ENCODE measurements at places on chromosomes 5 and 9.
A peak's percentile ranks its signal among the peaks of the same experiment; 100 is the strongest.

GRCh38 chr9:19451240-19452087 lies 42.7 kb downstream of the ACER2 start:
- no peak for DNase-seq

- DNase-seq: no peak
Observed at GRCh38 chr5:1555011-1555807, 31.4 kb upstream of the LPCAT1 start.

DNA sequence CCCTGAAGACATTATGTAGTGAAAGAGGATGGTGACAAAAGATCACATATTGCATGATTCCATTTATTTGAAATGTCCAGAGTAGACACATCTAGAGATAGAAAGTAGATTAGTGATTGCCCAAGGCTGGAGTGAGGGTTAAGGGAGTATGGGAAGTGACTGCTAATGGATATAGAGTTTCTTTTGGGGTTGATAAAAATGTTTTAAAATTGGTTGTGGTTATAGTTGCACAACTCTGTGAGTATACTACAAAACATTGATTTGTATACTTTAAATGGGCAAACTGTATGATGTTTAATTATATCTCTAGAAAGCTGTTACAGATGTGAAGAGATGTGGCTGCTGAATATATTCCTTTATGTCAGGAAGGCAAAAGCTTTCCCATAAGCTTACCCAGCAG lies 202.8 kb downstream of the CCDC171 start:
- no peak for DNase-seq

GRCh38 chr5:170105642-170106611 lies at the start of gene FOXI1:
TSS of gene FOXI1 (plus strand) at chr5:170105897. CDS start at chr5:170105958, 61 bp downstream.
- DNase-seq: no peak

DNA sequence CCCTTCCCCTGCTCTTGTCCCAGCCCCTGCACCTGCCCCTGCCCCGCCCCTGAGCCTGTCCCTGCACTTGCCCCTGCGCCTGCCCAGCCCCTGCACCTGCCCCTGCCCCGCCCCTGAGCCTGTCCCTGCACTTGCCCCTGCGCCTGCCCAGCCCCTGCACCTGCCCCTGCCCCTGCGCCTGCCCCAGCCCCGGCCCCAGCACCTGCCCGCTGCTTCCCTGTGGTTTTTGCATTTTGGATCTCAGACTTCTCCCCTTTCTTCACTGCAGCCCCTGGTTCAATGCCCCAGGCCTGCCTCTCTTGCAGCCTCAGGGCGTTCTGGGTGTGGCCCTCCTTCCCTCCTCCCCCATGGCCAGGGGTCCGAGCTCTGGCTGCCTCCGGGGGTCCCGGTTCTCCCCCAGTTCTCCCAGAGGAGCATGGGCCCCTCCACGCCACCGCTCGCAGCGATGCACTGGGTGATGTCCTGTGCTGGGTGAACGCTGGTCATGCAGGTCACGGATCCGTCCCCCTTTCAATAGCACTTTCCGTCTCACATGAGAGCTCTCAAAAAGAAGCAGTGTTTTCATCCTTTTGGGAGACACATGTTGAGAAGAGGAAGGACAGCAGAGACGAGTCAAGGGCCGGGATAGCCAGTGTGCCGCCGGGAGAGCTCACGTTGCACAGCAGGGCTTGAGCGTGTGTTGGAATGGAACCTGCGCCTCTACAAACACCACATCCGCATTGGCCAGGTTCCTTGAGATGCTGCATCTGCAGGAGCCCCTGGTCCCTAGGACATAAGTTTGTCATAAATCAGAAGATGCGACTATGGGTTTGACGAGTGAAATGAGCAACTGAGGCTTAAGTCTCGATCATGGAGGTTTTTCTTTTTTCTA lies 44.0 kb upstream of the IRX4 start:
- no peak for DNase-seq

DNA sequence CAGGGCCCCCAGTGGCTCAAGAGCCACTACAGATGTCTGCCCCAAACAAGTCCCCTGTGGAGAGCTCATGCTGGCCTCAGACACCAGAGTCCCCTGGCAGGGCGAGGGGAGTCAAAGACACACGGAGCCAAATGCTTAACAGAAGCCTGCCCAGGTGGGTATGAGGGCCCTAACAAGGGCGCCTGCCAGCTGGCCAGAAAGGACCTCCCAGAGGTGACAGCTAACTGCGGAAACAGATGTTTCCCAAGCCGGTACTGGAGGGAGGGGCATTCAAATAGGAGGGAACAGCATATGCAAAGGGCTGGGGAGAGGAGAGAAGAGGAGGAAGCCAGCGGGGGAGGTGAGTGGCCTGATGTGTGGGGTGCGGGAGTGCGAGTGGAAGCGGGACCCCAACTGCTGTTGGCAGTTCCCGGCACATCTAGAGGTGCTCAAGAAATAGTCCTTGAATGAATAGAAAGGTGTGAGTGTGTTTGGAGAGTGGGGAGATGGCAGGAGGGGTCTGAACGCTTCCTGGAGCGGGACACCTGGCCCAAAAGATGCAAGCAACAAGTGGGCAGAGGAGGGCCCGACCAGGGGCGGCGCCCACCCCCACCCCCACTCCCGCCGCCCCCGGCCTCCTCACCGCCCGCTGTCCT lies 824 bp downstream of the MXD3 start:
- DNase-seq: peak; percentile 34

- DNase-seq: no peak
Observed at GRCh38 chr5:174725991-174726601, 1.7 kb downstream of the MSX2 start.

DNA sequence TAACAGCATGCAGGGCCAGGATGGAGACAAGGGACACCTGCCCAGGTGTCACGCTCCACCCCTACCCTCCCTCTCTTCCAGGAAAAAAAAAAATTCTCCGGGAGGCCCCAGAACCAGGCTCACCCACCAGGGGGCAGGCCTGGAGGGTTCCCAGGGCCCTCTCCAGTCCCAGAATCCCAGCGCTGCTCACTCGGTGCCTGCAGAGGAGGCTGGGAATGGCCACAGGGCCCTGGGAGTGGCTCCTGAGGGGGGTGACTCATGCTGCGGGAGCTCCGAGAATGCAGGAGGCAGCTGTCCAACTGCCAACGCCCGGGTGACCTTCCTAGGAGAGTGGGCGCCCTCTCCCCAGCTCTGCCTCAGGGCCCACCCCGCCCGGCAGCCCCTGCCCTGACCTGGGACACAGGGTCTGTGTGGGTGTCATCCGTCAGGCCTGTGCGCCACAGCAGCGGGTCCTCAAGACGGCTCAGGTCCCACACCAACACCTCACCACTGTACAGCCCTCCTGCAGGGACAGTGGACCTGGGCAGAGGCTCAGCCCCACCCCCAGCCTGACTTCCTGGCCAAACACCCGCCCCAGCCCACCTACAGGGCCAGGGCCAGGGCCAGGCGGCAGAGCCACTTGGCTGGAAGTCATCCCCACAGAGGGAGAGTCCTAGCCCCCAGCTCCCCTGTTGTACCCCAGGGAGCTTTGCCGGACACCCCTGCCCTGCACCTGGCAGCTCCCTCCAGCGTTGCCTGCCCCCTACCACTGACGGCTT lies 21.2 kb downstream of the DYNC2I2 start:
- DNase-seq: no peak

DNA sequence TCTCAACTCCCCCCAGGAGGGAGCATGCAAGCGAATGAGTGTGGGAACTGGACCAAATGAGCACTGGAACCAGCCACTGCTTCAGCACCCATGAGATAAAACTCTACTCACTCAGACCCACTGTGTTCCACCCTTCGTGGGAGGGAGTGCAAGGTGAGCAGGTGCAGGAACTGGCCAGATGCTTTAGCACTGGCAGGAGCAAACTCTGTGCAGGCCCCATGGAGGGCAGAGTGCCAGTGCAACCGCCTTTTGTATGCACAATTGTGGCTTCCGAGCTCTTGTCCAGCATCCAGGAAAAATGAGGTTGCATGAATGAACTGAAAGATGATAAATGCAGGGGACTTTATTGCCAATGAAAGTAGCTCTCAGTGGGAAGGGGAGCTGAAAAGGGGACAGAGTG lies 67.4 kb upstream of the CCDC112 start:
- DNase-seq: no peak

DNA sequence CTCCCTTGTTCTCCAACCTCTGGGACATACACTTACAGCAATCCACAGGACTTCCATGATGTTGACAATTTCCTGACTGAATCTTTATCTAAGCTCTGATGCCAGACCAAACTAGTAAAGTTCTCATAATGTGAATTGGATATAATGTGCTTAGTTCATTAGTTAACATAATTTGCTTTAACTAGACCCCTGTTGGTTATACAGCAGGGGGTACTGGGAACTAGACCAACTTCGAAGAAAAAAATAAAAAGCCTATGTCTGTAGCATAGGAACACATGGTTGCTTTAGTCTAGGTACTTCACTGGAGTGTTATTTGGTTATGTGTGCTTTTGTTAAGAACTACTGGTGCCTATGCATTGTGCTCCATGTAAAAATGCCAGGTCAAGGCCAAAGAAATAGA lies 173.8 kb downstream of the ADAMTS6 start:
- DNase-seq: no peak

DNA sequence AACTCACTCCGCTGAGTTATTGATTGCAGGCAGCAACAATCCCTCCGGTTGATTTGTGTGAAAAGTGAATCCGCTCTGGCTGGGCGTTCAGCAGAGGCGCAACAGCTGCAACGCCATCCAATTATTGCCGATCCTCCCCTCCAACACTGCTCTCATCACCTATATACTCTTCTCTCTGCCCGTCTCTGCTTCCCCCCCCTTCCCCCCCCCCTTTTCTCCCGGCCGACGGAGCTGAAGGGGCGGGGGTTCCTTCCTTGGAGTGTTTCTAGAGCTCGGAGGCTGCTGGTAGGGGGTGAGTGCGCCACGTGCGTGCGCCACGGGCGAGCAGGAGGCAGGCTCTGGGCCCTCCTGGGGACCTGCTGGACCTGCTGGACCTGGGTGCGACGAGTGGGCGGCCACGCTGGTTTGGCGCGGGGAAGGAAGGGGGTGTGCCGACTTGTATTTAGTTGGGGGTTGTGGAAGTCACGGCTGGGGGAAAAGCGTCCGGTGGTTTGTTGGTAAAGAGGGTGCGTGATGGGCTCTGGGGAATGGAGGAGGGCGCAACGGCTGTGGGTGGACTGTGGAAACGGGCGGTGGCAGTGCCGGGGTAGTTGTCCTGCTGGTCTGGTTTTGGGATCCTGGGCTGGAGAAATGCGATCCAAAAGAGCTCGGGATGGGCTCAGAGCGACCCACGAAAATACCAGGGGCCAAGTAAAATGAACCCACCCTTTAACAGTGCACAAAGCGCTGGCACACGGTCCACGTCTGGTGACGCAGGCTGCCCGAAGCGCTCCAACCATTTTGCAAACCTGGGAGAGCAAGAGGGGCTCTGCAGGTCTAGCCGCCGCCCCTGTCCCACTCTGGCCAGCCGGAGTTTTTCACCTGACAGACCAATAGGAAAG lies 6.4 kb upstream of the MEF2C start:
- no peak for DNase-seq

DNA sequence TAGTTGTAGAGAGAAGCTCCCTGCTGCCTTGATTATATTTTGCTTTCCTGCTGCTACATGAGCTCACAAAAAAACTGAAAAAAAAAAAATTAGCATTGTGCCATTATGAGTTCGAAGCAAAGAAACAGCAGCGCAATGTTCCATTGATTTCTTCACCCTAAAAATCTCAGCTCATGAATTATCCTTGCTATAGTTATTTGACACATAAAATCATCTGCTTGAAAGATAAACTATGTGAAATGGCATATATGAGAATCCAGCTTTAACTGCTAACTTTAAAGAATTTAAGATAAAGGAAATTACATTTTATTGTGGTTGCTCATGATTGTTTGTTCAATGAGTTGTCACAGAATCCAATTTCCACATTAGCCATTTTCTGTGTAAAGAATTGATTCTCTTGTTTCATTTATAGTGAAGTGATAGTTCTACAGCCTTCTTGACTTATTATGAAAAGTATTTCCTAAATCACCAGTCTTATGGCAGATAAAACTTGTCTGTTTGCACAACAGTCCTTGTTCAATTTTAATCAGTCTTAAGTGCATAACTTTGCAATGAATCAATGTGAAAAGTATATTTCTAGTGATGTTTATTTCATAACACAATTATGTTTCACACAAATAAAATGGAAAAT lies 1275.0 kb upstream of the CDH9 start:
- no peak for DNase-seq

DNA sequence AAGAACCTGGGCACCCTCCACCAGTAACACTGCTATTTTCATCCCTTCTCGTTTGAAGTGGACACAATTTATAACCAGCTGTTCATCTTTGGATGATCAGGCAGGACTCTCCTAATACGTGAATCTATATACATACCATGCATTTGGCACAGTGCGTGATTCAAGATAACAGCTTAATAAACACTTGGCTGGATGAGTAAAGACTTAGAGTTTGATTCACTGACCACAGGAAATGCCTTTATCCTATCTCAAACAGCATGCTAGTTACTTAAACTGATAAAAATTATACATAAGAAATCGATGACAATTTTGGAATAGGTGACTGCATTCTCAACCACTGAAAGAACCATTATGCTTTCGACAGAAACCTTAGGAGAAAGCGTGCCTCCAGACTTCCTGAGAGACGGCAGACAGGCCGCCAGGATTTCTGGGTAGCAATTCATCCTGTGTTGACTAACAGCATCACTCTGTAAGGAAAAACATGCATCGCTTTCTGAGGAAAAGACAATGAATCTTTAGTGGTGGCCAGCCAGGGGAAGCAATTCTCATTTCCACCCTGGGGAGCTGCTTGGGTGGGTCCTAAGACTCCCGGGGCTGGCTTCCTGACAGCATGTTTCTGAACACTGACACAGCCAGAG lies 9.7 kb downstream of the MRPL36 start:
- DNase-seq: no peak
